ENCODE measurements at places on chromosomes 2 and 18.

DNA sequence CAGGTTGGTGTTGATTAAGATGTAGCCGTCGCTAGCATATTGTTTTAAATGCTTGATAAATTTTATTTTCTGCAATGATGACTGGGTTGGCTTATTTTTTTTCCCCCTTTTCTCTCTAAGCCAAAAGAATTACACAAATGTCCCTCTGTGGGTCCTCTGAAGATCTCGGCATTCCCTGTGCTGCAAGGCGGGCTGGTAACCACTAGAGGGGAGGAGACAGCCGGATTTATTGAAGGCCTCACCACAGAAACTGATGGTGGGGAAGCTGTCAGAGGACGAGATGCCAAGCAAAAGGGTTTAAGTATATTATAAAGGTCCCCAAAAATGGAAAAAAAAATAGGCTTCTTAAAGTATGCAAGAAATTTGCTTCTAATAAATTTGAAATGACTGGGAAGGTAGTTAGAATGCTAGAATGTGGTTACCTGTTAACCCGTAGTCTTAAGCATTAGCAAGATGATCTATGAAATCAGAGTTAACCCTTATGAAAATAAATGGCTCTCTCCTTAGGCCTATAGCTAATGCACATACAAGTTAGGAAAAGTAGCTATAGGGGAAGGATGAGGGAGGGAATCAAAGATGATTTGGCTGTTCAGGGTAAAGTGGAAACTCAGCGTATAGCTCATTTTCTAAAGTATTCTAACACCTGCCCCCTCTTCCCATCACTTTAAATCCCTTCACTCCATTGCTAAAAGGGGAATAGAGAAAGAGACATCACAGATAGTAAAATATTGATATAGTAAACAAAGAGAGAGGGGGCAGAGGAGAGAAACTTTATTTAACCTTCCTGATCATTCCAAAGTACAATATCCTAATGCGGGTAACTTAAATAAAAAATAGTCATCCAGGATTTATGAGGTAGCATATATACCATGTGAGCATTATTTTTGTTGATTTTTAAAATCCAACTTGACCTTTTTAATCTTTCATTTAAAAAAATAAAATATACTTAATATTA lies 894.5 kb upstream of the POU3F3 start:
- DNase-seq: no peak

GRCh38 chr2:8538931-8539621 lies 142.8 kb upstream of the ID2 start:
- DNase-seq: no peak

GRCh38 chr2:232377841-232378734 lies 463 bp upstream of the ALPP start:
- no peak for DNase-seq

DNA sequence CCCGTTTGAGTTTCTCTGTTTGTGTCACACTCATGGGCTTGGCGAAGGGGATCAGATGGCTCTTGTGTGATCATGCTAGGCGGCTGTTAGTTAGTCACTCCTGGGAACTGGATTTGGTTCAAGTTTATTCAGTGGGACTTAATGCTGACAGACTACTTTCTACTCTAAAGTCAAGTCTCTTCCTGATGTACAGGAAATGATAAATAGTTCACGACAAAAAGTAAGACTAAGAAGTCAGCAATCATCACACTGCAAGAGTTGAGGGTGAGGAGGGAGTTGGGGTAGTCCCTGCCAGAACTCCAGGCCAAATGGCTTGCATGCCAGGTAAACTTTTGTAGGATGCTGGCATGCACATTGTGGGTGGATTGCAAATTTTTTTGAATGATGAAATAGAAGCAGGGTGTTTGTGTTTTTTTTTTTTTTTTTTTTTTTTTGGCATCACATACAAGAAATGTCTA lies 25.1 kb upstream of the CCL20 start:
- DNase-seq: peak; percentile 76

GRCh38 chr2:218294430-218295022 lies 2.2 kb upstream of the TMBIM1 start:
- no peak for DNase-seq

DNA sequence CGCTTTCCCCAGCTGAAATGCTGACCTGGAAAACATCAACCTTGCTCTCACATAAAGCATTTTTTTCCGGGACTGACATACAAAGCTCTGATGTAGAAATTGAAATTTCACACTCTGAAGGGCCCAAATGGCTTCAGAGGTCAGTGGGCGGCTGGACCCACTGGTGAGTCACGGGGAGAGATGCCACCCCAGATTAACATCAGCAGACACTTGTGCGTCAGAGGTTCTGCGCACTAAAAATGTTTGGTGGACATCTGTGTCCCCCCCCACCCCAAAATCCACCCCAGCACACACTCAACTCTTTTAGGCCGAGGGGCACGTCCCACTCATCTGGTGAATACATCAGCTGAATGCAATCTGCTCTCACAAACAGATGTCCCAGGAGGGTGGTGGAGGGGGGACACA lies 208.9 kb downstream of the ASB1 start:
- DNase-seq: no peak

GRCh38 chr18:31190919-31191318 lies 28.3 kb upstream of the DSC1 start:
- no peak for DNase-seq

GRCh38 chr2:239663364-239663924 lies 262.6 kb upstream of the HDAC4 start:
- DNase-seq: no peak

GRCh38 chr2:152813351-152813750 lies 94.9 kb downstream of the ARL6IP6 start:
- DNase-seq: no peak

DNA sequence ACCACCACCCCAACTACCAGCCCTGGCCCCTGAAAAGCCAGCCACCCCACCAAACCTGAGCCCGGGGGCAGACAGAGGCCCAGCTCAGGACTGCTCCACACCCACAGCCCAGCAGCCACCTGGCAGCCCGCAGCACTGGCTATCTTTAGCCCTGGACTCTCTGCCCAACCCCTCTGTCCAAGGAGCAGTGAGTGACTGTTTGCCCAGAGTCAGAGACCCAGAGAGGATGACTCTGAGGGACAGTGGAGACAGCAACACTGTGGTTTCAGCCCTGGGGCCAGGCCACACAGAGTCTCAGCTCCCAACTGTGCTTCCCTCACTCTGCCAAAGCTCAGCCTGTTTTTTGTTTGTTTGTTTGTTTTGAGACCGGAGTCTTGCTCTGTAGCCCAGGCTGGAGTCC lies 32.6 kb downstream of the BIN1 start:
- no peak for DNase-seq

Measured in lung microvascular endothelial cell (primary cell).